Hepatocyte (in vitro differentiated cells): ENCODE measurements at places on chromosomes 13 and 19. TPM values are rescaled to one million over a fixed set of nuclear protein-coding genes. Genes with fewer than 3 reads are reported as not detected.

- no peaks in the 10 kb centered on the region for H3K4me1 ChIP-seq
- no peaks in the 10 kb centered on the region for H3K27me3 ChIP-seq
- H3K36me3 ChIP-seq = peaks cover under 1% of the 10 kb centered on the region
- H3K4me3 ChIP-seq = no peak overlapping the region
- peak overlapping the region; percentile 20 for H3K27ac ChIP-seq
Observed at GRCh38 chr13:113647351-113648215, 10.4 kb downstream of the ATP4B start.

- H3K4me3 ChIP-seq = no peak overlapping the region
- no peaks in the 10 kb centered on the region for H3K4me1 ChIP-seq
- DNase-seq = no peak
- H3K36me3 ChIP-seq = no peaks in the 10 kb centered on the region
Observed at GRCh38 chr13:114296902-114297301, 15.5 kb downstream of the UPF3A start.

DNA sequence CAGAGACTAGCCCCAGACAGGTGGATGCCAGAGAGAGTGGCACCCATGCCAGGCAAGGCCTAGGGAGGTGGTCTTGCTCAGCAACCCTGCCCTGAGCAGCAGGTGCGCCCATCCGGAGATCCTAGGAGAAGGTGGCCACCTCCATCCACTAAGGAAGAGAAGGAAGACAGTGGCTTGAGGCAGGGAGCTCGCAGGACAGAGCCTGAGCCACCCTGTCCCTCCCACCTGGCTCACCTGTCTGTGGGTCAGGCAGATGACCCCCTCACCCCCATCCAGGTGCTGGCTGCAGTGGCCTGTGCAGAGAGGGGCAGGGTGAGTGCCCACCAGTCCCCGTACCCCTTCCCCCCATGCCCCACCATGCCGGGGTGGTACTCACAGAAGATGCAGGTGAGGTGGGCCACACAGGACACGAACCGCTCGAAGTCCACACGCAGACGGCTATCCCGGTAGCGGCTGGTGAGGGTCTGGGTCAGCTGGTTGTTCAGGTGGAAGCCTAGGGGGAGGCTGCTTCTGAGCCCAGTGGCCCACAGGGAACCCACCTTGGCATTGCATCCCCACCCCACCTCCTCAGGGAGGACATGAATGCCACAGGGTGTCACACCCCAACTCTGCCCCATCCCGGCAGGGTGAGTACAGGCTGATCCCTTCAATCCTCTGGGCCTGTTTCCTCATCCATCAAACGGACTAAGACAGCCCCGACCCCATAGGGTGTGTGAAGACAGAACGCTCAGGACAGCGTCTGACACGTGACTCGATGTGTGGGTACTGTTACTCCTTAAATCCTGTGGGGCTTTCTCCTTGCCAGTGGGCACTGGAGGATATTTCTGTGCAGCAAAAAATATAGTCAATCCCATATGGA is 13.3 kb downstream of the CAPN12 start:
- no peaks in the 10 kb centered on the region for H3K27me3 ChIP-seq
- H3K27ac ChIP-seq = peak overlapping the region; percentile 36
- H3K4me3 ChIP-seq = no peak overlapping the region
- no peaks in the 10 kb centered on the region for H3K4me1 ChIP-seq
- no peak for DNase-seq

- H3K4me1 ChIP-seq = peaks cover 28% of the 10 kb centered on the region
- peak overlapping the region; percentile 46 for H3K27ac ChIP-seq
- H3K36me3 ChIP-seq = no peaks in the 10 kb centered on the region
- DNase-seq = no peak
- no peaks in the 10 kb centered on the region for H3K27me3 ChIP-seq
Observed at GRCh38 chr13:79776531-79777295, 295.8 kb downstream of the NDFIP2 start.

The FFAR2 gene
- 0.16 and 0.20 TPM in 2 replicates for total RNA-seq

The LRRC63 gene
- total RNA-seq = 0.68 TPM in 1 of 2 replicates, not detected in the other

The C5AR2 gene
- 0.53 TPM in 1 of 2 replicates, not detected in the other for total RNA-seq

The URAD gene
- total RNA-seq = 13.5 and 18.2 TPM in 2 replicates

The C19orf38 gene
- 3.4 and 3.7 TPM in 2 replicates for total RNA-seq
